ENCODE measurements at places on chromosomes 5 and 9.

GRCh38 chr9:89753472-89754055 is 148.8 kb downstream of the GADD45G start:
- no peak for DNase-seq

DNA sequence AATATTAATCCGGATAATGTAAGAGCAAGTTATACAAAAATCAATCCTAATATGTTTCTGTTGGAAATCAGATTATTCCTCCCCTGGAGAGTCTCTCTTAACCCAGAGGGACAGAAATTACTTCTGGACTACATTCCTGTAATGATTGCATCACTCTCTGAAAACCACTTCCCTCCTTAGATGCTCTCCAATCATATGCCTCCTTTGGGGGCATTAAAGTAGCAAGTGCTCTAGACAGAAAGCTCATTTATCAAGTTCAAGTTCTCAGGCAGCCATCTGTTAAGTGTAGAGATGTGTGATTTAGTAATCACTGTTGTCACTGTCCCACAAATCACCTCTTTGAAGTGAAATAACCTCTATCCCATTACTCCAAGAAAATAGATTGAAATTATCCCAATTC is 247.1 kb downstream of the SLCO4C1 start:
- no peak for DNase-seq

DNA sequence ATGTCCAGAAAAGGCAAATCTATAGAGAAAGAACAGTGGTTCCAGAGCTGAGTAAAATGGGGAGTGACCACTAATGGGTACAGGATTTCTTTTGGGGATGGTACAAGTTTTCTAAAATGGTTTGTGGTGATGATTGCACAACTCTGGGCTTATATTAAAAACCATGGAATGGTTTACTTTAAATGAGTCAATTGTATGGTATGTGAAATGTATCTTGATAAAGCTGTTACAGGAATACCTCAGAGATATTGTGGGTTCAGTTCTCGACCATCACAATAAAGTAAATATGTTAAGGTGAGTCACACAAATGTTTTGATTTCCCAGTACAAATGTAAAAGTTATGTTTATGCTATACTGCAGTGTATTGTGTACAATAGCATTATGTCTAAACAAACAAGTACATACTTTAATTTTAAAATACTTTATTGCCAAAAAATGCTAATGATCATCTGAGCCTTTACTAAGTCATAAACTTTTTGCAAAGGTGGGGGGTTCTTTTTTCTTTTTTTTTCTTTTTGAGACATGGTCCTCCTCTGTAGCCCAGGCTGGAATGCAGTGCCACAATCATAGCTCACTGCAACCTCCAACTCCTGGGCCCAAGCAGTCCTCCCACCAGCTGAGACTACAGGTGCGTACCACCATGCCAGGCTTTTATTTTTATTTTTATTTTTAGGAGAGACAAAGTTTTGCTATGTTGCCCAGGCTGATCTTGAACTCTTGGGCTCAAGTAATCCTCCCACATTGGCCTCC is 65.9 kb downstream of the SHOC1 start:
- no peak for DNase-seq

GRCh38 chr9:97983589-97984187 is 547 bp downstream of the ANP32B start:
- DNase-seq = peak; percentile 51

DNA sequence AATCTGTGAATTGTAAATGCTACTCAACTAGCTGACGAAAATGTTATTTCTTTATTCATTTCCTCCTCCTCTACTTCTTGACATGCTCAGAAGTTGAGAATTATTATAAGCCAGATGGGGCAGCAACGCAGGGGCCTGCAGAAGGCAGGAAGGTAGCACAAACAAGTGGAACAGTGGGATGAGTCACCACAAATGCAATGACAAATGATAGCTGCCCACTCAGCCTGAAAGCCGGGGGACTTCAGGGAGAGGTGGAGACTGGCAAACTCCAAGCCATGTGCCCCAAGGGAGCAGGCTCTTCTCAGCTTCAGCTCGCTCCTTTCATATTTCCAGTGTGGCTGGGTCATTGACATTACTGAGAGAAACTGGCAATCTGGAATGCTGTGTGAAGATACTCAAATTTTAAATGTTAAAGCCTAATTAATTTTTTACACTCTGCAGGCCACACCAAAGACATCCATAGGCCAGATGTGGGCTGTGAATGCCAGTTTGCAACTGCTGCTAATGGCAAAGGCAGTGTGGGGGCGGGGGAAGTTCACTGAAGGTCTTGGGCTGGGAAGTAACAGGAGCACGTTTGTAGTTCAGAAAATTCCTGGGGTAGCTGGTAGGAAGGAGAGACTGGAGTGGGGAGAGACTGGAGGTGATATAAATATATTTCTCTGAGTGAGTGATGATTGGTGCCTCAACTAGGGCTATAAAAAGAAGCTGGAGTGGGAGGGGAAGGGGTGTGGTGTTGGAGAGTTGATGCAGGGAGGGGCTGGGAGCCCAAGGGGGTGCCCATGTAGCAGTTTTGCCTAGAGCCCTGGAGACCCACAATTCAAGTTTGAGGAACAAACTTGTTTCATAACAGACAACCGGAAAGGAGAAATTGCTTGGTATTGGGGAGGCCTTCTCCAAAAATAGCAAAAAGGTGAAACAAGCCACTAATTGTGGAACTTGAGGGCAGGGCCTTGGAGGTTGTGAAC is 20.8 kb upstream of the ADRB2 start:
- DNase-seq = no peak

GRCh38 chr5:127840198-127840524 is 137.0 kb downstream of the CCDC192 start:
- DNase-seq = no peak

DNA sequence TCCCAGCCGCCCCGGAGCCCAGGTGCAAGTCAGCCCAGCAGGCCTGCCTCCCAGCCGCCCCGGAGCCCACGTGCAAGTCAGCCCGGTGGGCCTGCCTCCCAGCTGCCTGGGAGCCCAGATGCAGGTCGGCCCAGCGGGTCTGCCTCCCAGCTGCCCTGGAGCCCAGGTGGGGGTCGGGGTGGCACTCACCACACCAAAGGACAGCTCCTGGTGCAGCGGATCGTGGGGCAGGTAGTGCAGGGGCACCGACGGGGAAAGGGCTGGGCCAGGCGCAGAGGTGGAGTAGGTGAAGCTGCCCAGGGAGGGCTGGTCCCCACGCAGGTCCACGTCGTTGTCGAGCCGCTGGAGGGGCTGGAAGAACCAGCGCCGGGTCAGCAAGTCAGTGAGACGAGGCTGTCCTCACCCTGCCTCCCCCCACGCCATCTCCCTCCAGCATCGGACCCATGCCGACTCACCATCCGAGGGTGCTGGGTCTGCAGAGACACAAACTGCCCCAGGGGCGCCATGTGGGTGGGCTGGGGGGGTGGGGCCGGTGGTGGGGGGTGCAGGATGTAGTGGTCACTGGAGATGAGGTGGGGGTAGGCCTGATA is 6.7 kb downstream of the RNF44 start:
- no peak for DNase-seq

- DNase-seq = no peak
These were observed 437.7 kb upstream of the MEF2C start for GRCh38 chr5:89320421-89321277.

DNA sequence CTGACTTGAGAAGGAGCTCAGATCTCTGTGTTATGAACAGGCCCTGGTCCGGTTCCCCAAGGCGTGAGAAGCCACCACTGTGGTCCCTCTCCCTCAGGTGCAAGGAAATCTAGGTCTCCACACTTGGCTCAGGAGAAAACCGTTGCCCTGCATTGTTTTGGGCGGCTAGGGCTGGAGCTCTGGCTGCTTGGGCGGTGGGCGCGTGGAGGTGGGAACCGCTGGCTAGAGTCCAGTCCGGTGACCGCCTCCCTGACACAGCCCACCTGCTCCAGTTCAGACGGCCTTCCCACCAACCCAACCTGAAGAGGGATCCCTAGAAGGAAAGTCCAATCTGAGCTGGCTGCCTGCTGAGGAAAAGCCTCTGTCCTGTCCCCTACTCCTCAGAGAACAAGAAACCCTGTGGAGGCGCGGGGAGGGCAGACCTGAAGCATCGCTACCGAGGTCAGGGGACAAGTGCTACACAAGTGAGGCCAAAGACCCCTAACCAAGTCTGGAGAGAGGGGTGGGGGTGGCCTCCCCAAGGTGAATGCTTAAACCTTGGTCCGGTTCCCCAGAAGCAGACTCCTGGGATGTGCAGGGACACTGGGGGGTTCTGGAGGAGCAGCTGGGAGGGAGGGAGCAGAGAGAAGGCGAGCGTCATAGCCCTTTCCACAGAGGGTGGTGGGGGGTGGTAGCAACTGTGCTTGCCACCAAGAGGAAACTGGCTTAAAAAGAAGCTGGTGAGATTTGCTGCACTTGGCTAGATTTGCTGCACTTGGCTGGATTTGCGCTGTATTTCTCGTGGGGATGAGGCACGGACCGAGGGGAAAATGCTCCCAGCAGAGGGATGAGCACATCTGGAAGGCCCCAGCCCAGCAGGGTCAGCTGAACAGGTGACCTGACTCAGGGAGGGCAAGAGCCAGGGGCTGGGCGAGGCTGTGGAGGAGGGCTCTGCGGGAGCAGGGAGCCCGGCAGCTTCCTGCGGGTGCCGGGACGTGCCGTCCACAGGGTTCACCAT is 65.2 kb downstream of the RAPGEF1 start:
- DNase-seq = no peak

GRCh38 chr5:11251247-11251646 is 490.2 kb upstream of the DAP start:
- no peak for DNase-seq

- DNase-seq = no peak
These were observed 1.3 kb downstream of the SLC9A3 start for GRCh38 chr5:522899-523440.

GRCh38 chr5:168736281-168736831 is 157.2 kb upstream of the PANK3 start:
- no peak for DNase-seq

- no peak for DNase-seq
These were observed 61.6 kb downstream of the CXXC5 start for GRCh38 chr5:139709582-139710318.

GRCh38 chr9:76732341-76732958 is 31.8 kb upstream of the PCA3 start:
- no peak for DNase-seq

GRCh38 chr5:90402521-90403255 is 6.9 kb downstream of the CETN3 start:
- DNase-seq = no peak

DNA sequence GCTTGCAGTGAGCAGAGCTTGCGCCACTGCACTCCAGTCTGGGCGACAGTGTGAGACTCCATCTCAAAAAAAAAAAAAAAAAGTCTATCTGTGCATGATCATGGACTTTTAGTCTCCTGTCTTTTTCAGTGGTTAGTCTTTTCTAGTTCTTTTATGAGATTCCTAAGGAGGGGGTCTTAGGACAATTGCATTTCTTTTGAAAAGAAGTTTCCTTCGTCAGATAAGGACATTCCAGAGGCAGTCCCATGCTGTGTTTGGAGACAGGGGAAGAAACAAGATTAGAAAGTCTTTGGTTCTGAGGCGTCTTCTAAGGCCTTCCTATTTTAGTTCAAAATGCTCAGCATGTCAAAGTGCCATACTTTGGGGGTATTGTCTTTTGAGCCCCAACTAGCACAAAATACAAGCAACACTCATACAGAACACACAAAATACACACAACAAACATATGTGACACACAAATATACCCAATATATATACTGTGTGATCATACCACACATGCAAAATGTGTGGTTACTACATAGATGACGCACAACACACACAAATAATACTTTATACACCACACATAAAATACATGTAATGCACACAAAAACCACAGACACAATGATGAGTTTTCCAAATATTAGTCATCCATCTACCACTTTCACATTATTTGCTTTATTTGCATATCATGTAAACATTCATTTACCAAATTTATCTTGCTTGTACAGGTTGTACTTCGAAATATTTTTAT is 394.5 kb downstream of the SPATA31D1 start:
- no peak for DNase-seq

DNA sequence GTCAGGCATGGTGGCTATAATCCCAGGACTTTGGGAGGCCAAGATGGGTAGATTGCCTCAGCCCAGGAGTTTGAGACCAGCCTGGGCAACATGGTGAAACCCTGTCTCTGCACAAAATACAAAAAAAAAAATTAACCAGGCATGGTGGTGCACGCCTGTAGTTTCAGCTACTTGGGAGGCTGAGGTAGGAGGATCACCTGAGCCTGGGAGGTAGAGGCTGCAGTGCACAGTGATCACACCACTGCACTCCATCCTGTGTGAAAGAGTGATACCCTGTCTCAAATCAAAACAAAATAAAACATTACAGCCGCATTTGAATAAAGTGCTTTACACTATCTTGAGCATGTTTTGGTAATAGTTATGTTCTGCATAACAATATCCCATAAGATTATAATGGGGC is 74.0 kb downstream of the IQGAP2 start:
- no peak for DNase-seq

DNA sequence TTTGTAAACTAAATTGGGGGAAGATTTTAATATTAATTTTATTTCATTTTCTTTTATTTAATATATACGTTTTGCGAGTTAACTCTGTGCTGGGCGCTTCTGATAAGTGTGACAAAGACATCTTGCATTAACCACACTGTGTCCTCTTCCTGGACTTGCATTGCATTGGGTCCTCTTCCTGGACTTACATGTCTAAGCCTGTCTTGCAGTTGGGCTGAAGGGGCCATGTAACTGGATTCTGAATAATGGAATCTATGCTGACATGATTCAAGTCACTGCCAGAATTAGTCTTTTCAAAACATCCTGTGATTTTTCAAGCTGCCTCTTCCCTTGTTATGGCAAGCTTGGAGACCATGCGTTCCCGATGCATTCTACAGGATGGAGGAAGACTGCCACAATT is 122.6 kb downstream of the TRIM32 start:
- no peak for DNase-seq

GRCh38 chr5:172529896-172530295 is 75.6 kb upstream of the SH3PXD2B start:
- peak; percentile 10 for DNase-seq

- peak; percentile 63 for DNase-seq
These were observed 3.2 kb upstream of the NFX1 start for GRCh38 chr9:33287087-33287490.

GRCh38 chr5:57445705-57446037 is 36.9 kb downstream of the ACTBL2 start:
- DNase-seq = no peak

Data from activated CD4-positive, alpha-beta memory T cell treated with anti-CD3 and anti-CD28 coated beads, Interleukin-2, amount 10 ng/mL, durations not matched to agents 7 days and 5 days (primary cell).